ENCODE measurements at places on chromosomes 16 and 17.

- DNase-seq = no peak
Observed at GRCh38 chr17:48219617-48220016, 112.1 kb downstream of the SNX11 start.

- no peak for DNase-seq
Observed at GRCh38 chr17:81021531-81022343, 13.2 kb upstream of the BAIAP2 start.

DNA sequence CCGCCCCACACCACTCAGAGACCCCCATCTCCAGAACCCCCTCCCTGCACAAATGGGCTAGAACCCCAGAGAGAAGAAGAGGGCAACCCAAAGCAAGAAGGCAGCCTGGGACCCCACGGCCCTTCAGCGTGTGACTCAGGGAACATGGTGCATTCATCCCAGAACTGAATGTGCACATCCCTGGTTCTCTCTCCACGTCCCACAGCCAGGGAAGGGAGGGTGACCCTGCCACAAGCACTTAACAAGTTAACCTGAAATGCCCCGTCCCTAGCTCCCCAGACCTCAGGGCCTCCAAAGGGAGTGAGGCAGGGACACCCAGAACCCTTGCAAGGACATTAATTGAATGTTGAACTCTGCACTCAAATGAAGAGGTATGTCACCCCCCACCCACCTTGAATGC is 202.5 kb upstream of the TNRC6C start:
- no peak for DNase-seq

GRCh38 chr17:8056232-8056975 is 17.5 kb downstream of the ALOX15B start:
- no peak for DNase-seq

GRCh38 chr16:54361246-54361645 is 74.7 kb upstream of the IRX3 start:
- DNase-seq = no peak

- no peak for DNase-seq
Observed at GRCh38 chr17:30599428-30600059, 122.3 kb downstream of the GOSR1 start.

GRCh38 chr17:17905036-17905320 is 67.2 kb downstream of the TOM1L2 start:
- no peak for DNase-seq

DNA sequence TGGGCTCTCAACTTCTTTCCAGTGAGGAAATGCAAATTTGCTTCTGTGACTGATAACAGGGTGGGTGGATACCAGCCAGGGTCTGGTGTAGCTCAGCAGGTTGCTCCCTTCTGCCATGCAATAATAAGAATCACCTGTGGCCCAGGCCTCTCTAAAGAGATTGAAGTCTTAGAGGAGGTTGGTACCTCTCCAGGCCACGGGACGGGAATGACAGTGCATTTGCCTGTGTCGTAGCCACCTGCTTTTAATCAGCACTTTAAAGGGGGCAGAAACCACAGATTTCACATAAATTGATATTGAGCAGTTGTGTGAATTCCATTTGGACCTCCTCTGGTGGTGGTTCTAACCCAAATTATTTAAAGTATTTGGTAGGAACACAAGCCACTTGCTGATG is 246.9 kb downstream of the PRKCA start:
- no peak for DNase-seq

DNA sequence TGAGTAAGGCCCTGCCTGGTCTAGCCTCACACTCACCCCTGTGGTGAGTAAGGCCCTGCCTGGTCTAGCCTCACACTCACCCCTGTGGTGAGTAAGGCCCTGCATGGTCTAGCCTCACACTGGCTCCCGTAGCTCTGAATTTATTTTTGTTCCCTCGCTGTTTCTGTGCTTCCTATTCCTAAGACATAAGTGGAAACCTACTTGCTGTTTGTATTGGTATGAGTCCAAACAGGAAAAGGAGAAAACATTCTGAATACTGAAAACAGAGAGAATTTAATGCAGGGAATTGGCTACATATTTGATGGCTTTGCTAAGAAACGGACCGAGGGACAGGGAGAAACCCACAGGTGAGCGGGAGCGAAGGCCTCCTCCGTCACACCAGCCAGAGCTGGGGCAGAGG is 267.8 kb downstream of the FOXL1 start:
- DNase-seq = no peak

- no peak for DNase-seq
Observed at GRCh38 chr16:50338371-50339231, 30.2 kb downstream of the BRD7 start.

- no peak for DNase-seq
Observed at GRCh38 chr17:40722241-40722640, 18.7 kb upstream of the KRT24 start.

DNA sequence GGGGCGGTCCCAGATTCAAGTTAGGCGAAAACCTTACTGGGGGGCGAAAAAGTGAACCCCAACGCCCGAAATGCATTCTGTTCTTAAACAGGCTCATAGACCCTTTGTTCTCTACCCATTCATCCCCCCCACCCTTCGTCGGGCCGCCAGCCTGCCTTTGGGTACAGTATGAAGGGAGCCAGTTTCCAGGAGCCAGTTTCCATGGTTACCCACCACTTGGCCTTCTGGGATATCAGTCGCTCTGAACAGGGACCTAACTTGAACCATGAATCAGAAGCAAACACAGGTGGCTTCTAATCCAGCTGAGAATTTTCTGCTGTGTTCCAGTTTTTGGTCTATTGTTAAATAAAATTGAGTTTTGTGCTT is 532 bp downstream of the DHX40 start:
- peak; percentile 29 for DNase-seq

DNA sequence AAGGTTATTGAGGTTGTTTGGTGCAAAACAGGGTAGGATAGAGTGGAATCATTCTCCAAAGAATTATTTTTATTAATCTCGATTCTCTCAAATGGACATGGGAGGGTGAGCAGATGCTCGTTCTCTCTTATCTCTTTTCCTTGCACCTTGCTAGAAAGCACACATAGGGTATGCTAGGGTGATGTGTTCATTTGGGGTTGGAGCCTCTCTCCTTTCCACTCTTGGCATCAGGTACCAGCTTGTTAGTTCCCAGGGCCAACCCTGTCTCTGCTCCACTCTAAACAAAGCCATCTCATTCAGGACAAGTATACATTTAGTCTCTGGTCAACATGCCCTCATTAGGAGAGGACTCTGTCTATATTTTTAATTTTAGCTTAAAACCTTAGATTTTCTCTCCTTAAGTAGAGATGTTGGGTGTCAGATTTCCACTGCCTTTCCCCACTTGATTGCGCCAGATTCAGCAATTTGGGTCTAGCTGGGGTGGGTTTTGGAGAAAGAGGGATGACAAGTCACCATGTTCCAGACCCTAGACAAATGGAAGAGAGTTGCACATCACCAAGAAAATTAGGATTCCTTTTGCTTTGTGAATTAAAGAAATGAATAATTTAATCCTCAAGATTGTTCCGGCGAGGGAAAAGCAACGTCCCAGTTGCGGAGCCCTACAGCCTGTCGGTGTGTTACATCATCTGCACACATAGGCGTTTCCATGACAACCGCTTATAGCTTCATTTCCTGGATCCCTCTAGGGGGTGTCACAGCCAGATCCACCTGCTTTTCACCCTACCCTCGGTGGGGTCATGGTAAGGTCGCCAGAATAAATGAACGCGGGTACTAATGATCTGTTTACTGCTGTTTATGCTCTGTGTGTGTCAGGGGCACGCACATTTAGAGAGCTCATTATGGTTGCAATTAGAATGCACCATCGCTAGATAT is 41.6 kb downstream of the SNX11 start:
- peak; percentile 94 for DNase-seq

- no peak for DNase-seq
Observed at GRCh38 chr16:26987597-26988010, 79.1 kb upstream of the C16orf82 start.

- peak; percentile 31 for DNase-seq
Observed at GRCh38 chr17:63116967-63117830, 151.2 kb downstream of the TANC2 start.

GRCh38 chr17:494601-495265 is 142.1 kb upstream of the RPH3AL start:
- no peak for DNase-seq

GRCh38 chr17:5236938-5237540 is 2.4 kb upstream of the SCIMP start:
- no peak for DNase-seq

DNA sequence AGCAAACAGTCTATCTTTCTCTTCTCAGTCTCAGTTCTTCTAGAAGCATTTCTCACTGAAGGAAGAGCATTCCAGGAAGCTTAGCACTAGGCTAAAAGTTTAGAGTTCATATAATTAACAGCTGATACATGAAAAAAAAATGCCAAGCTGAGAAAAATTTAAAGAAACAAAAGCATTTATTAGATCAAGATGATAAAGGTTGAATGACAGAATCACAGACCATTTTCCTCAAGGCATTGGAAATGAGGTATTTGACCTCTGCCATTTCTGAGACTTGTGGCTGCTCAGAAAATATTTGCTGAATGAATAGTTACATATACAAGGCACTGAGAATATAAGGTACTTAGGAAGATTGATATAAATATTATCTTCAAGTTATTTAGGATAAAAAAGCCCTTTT is 901.6 kb upstream of the GOT2 start:
- no peak for DNase-seq

DNA sequence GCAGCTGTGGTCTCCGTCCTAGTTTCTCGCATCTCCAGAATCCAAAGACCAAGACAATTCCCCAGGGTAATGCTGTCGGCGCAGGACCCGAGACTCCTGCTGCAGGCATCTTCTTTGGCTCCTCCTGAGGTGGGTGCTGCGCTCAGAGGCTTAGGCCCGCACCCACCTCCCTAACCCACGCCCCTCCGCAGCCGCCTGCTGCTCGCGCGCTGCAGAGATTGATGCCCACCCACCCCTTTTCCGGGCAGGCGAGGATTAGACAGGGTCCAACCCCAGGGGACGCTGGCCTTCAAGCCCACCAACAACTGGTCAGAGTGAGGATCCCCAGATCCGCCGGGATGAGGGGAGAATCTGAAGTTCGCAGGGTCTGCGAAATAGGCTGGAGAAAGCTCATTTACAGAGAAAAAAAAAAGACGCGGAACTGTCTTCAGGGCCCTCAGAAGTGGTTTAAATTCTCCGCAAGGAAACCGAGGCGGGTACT is 27.9 kb downstream of the SLFN11 start:
- DNase-seq = no peak

DNA sequence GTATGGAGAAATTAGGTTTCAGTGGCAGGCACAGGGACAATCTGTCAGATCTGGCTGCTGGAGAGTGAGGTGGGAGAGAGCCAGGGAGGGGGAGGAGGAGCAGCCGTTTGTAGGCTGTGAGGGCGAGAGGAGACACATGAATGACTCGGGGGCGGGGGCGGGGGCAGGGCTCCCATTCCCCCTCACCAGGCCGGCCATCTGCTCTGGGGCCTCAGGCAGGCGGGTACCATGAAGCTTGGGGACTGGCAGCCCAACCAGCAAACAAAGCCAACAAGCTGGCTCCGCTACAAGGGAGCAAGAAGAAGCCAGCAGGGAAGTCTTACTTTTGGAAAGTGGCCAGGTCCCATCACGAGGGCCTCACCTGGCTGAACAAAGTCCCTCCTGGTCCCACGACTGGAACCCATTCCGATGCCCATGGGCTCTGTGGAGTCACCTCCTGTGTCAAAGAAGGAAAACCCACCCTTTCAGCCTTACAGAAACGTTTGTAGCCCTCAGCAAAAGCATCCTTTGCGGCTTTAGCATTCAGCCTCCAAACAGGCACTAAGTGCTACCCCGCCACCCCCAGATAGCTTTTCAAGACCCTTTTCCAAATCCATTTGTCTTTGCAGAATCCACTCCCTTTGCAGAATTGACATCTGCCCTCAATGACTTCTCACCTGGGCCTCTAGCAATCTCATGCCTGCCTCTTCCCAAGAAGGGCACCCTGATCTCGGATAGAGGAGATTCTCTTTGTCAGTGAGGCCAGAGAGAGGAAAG is 9.2 kb upstream of the SSTR2 start:
- DNase-seq = no peak
